A549 (cell line): ENCODE measurements at places on chromosomes 6 and 20. TPM values are rescaled to one million over a fixed set of nuclear protein-coding genes. Genes with fewer than 3 reads are reported as not detected.

GRCh38 chr6:87669051-87669450 lies 33.0 kb downstream of the AKIRIN2 start:
- no peak for DNase-seq

DNA sequence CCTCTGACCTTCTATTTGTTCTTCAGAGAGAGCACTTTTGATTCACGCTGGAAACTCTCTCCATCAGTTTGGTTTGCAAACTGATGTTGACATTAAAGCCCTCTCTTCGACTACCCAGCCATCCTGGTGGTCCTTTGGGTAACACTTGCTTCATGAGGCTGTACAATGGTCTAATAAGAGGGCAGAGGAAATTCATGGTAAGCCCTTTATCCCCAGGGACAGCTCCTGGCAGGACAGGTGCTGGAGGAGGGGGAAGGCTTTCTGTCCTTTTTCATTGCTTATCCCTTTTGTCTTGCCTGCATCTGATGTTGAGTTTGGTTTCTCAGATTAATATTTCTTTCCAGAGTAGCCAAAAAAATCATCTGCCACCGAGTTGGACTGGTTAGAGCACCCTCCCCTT lies 52.1 kb upstream of the CD93 start:
- DNase-seq = no peak

- peak; percentile 95 for DNase-seq
These were observed 12.6 kb downstream of the HSPA12B start for GRCh38 chr20:3744806-3745685.

- no peak for DNase-seq
These were observed 70.9 kb downstream of the HFE start for GRCh38 chr6:26158076-26158580.

DNA sequence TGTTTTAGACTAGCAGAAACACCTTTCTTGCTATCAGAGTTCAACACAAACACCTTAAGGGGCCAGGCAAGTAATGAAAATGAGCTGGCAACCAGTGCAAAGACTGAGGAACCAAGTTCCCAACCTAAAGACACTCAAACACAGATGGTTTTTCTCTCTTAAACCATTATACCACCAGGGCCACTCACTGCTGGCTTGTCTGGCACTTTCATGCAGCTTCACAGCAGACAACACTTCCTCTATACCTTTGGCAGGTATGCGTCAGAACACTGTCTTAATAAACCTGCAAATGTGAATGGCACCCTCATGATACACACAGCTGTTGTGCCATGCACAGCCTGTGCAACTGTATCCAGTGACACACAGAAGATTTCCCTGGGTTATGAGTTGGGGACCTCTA lies 41.6 kb downstream of the NFATC2 start:
- no peak for DNase-seq

GRCh38 chr6:36906539-36907325 lies 21.0 kb downstream of the C6orf89 start:
- DNase-seq = no peak

DNA sequence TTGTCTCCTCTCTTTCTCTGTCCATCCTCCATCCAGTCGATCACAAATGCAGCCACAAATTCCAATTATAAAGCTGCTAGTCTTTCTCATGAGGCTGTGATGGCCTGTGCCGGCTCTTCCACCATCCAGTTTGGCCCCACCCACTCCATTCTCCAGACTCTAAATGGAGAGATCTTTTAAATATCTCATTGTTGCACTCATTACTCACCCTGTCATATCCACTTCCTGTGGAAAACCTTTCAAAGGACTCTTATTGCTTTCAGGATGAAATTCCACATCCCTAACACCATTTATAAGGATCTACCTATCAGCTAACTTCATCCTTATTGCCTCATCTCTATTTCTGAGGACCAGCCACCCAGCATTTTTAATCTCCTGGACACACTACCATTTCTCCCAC lies 70.6 kb downstream of the NRN1 start:
- DNase-seq = no peak

GRCh38 chr6:31814677-31815024 lies 432 bp downstream of the HSPA1L start:
- peak; percentile 91 for DNase-seq

DNA sequence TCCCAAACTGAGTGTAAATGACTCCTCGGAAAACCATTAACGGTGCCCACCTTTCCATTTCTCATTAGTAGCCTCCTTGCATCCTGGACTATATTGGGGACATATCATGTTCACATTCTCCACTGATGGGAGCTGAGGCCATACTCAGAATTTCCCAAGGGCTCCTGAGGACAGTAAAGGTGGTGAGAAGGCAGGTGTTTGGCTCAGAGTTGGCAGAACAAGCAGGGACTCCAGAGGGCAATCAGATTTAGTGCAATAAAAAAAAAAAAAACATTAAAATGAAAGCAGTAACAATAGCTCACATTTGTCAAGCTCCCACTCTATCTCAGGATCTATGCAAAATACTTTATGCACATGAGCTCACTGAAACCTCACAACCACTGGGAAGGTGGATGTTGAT lies 401.4 kb downstream of the MAFB start:
- DNase-seq = no peak

DNA sequence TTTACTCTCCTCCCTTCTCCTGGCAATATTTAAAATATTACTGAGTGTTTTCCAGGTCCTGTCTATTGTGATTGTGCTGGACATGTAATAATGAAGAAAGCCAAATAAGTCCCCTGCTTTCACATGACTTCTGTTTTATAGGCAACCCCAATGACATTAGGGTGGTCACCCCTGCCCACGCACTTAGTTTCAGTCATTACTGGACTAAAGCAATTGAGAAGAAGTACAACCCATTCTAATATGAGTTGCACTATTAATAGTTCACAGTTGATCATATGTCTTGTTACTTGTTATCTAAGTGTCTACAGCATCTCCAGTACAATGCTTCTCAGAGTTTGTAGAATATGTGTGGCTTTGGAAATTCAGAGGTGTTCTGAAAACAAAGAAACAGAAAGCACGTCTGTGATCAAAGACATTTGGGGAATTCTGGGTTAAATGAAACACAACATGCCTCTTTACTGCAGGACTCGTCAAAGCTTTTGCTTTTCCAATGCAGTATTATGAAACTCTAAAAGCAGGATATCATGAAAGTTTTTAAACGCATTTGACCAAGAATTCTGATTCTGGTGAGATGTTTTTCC lies 789.5 kb downstream of the DHX35 start:
- DNase-seq = no peak

GRCh38 chr6:28789553-28790083 lies 134.2 kb downstream of the TRIM27 start:
- DNase-seq = peak; percentile 78

The TP53TG5 gene
- polyA plus RNA-seq = not detected in 3 replicates

The FIG4 gene
- 5.6 to 6.4 TPM (median 6.2 TPM) in 3 replicates for polyA plus RNA-seq

The KCNG1 gene
- polyA plus RNA-seq = 11.3 to 13.7 TPM (median 12.3 TPM) in 3 replicates

- DNase-seq = no peak
These were observed 139.3 kb downstream of the UNC5CL start for GRCh38 chr6:40899684-40900155.

DNA sequence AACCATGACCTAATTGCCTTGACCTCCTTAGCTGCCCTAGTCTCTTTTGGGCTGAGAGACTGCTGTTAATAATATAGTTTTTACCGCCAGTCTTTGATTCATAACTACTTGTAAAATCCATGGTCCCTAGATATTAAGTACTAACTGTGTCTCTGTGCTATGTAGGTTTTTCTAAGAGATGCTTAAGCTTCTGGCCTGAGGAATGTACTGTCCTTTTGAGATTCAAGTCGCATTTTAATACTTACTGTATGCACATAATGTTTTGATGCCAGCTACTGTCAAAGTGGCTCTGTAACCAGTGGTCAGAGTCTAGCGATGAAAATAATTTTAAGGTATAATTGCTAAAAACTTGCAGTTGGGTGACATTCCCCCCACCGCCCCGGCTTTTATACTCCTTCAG lies 2.1 kb downstream of the AKAP12 start:
- no peak for DNase-seq

DNA sequence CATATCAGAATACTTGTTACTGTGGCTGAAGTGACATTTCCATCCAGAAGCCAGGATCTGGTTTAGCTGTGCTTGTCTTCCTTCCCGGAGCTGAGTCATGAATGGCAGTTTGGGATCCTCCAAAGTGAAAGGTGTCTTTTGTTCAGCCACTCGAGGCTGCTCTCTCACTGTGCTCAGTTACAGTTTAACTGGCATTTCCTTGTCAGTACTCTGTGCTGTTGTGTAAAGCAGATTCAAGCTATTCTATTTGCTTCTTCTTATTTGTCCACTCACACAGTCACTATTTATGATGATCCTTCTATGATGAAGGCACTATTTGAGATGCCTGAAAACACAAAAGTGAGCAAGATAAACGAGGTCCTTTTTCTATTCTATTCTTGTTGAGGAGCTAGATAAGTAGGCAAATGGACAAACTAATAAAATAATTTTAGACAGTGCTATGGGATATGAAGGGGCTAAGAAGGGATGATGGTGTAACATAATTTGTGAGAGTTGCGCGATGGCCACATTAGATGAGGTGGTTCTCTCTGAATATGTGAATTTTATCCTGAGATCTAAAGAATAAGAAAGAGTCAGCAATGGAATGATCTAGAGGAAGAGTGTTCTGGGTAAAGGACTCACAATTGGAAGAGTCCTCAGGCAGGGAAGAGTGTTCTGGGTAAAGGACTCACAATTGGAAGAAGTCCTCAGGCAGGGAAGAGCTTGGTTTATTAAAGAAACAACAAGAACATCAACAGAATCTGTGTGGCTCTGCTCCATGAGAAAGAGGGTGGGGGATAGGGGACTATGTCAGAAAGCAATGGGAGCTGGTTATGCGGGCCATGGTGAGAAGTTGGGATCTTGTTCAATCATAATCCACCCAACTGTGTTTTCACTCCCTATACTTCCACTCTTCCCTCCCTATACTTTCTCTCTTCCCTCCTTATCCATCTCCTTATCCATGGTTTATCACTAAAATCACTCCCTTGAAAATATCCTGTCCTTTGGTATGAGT lies 40.1 kb downstream of the CYP24A1 start:
- peak; percentile 92 for DNase-seq

DNA sequence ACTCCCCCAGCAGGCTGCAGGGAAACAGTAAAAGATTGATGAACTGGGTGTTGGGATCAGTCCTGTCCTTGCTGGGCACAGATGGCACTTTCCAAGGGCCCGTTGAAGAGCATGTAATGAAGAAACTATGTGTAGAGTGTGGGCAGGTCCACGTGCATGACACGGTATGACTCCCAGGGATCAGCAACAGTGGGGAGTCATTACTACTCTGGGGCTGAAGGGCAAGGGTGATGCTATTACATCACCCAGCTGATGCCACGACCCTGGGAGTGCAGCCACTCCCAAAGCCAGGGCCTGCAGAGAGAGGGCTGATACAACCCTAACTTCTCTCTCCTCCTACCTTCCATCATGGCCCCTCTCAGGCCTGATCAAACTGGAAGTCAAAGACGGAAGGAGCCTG lies 20.1 kb downstream of the KCNK17 start:
- DNase-seq = no peak

DNA sequence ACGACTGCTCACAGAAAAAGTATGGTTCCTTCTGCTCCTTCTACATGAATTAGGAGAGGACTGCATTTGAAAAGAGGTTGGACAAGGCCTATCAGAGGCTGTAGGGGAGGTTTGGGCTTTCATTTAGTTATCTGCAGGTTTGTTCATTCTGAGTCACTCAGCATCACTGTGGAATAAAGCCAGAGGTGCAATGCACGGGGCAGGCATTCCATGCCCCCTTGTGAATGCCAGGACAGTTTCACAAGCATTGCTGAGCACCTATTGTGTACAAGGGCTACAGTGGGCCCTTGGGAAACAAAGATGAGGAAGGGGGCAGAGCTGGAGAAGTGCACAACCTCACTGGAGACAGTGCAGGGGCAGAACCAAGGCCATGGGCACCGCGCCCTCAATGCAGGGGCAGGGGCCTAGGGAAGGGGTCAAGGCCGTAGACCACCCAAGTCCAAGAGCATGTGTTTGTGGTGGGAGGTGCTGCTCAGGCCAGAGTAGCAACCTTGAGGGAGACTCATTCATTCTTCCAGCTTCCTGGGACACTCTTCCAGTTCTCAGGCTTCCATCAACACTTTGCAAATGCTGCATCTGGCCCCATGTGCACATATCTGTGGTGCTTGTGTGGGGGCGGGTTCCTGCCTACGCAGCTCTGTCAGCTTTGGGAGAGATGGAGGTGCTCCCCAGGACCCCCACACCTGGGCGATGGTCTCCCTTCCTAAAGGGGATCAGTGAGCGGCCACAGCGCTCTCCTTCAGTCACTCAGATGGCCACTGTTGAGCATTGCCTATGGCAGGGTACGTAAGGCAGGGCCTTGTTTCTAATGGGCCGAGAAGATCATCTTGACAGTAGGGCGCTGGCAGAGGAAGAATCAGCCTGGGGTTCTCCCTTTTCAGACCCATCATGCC lies 204.5 kb downstream of the SYNDIG1 start:
- DNase-seq = no peak

DNA sequence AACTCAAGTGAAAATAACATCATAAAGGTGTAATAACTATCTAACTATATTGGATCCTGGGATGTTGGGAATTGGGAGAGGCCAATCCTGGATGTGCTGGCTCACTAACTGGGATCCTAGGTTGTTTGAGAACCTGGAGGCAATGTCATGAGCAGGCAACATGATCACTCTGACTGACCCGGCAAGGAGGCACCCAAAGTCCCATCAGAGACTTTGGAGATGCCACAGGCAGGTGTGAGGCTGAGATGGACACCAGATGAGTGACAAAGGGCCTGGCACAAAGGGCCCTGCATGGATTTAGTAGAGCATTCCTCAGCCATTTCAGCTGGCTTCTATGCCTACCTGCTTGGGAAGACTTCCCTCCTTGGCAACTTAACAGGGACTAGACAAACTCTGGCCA lies 38.4 kb upstream of the MYLIP start:
- DNase-seq = no peak

The MUC21 gene
- polyA plus RNA-seq = not detected in 3 replicates

- no peak for DNase-seq
These were observed 8.2 kb downstream of the RTN4IP1 start for GRCh38 chr6:106620931-106621672.

The TRIM15 gene
- 0.04 to 0.09 TPM (median 0.08 TPM) in 3 replicates for polyA plus RNA-seq
